Suprapubic skin (tissue), 4 donors: ENCODE measurements at places on chromosomes 11 and 22. TPM values are rescaled to one million over a fixed set of nuclear protein-coding genes. Genes with fewer than 3 reads are reported as not detected.

NXPE4 gene
- not detected for total RNA-seq

CRACR2B gene
- total RNA-seq = 27.5 TPM

KCNQ1 gene
- total RNA-seq = 2.2 TPM

ARHGAP8 gene
- 2.3 TPM for total RNA-seq

OR4D10 gene
- total RNA-seq = not detected

DNA sequence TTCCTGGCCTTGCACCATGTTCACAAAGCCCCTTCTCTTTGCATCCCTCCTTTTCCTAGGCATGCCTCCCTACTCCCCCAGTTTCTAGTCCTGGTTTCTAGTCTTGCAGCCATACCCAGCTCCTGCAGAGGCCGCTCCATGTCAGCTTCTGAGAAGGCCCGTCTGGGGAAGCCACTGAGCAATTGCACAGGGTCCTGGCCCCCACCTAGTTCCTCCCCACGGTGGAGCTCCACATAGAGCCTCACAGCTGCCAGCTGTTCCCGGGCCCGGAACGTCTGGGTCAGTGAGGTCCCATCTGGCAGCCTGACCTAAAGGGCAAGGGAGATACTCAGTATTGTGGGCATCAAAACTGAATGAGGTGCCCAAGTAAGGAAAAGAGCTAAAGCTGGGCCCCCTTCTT, 2.2 kb downstream of the UBXN1 start:
- no peak overlapping the region for H3K27ac ChIP-seq
- H3K4me3 ChIP-seq = no peak overlapping the region
- H3K4me1 ChIP-seq = peaks cover 56% of the 10 kb centered on the region
- DNase-seq = no peak

- no peak for DNase-seq
- H3K36me3 ChIP-seq = no peaks in the 10 kb centered on the region
- no peaks in the 10 kb centered on the region for H3K4me1 ChIP-seq
- no peaks in the 10 kb centered on the region for H3K27me3 ChIP-seq
- no peak overlapping the region for H3K27ac ChIP-seq
Measured at GRCh38 chr22:46876357-46876934, 114.0 kb downstream of the TBC1D22A start.

- no peak for DNase-seq
- no peaks in the 10 kb centered on the region for H3K4me1 ChIP-seq
- H3K36me3 ChIP-seq = no peaks in the 10 kb centered on the region
- H3K27me3 ChIP-seq = no peaks in the 10 kb centered on the region
- no peak overlapping the region for H3K27ac ChIP-seq
- H3K4me3 ChIP-seq = no peak overlapping the region
Measured at GRCh38 chr11:129090056-129090455, 102.1 kb downstream of the ARHGAP32 start.

GRCh38 chr11:66488957-66489356, 8.7 kb downstream of the DPP3 start:
- no peaks in the 10 kb centered on the region for H3K27me3 ChIP-seq
- peaks cover 80% of the 10 kb centered on the region for H3K36me3 ChIP-seq
- H3K27ac ChIP-seq = no peak overlapping the region
- DNase-seq = no peak
- H3K4me3 ChIP-seq = no peak overlapping the region

GRCh38 chr11:83676056-83676601, 390.0 kb upstream of the CCDC90B start:
- no peaks in the 10 kb centered on the region for H3K4me1 ChIP-seq
- no peaks in the 10 kb centered on the region for H3K27me3 ChIP-seq
- no peak for DNase-seq
- H3K27ac ChIP-seq = no peak overlapping the region
- no peaks in the 10 kb centered on the region for H3K36me3 ChIP-seq

DNA sequence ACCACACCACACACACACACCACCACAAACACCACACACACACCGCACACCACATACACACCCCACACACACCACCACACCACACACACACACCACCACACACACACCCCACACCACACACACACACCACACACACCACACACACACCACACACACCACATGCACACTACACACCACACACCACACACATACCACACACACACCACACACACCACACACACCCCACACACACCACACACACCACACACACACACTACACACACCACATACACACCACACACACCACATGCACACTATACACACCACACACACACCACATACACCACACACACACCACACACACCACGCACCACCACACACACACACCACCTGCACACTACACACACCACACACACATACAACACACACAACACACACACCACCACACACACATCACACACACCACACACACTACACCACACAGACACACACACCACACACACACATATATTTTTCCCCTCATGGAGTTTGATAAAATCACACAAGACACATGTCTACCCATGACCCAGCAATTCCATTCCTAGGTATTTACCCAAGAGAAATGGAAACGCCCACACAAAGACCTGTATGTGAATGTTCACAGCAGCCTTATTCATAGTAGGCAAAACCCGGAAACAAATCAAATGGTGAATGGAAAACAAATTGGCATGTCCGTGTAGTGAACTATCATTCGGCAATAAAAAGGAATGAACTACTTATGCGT, 14.3 kb downstream of the CD5 start:
- H3K4me1 ChIP-seq = peaks cover 14% of the 10 kb centered on the region
- H3K27me3 ChIP-seq = no peaks in the 10 kb centered on the region
- H3K27ac ChIP-seq = no peak overlapping the region
- H3K36me3 ChIP-seq = no peaks in the 10 kb centered on the region

- no peaks in the 10 kb centered on the region for H3K27me3 ChIP-seq
- H3K4me3 ChIP-seq = no peak overlapping the region
- H3K36me3 ChIP-seq = no peaks in the 10 kb centered on the region
- H3K27ac ChIP-seq = no peak overlapping the region
- DNase-seq = no peak
Measured at GRCh38 chr11:102495161-102496042, 35.1 kb downstream of the MMP7 start.

DNA sequence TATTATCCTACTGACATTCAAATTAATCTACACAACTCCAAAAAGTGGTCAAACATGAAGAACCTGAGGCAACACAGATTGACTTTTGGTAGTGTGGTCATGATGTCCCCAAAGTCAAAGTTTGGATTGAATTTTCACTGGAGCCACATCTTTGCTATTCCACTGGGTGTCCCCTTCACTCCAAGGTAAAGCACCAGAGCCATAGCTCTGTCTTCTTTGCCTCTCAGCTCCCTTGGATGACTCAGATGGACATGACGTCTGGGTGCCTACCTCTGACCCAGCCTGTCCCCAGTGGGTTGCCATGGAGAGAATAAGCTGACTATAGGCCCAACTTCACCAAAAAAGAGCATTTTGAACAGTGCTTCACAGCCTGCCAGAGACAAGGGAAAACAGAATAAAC, 57.4 kb upstream of the ARHGAP42 start:
- no peak for DNase-seq
- no peak overlapping the region for H3K27ac ChIP-seq
- H3K4me3 ChIP-seq = no peak overlapping the region
- no peaks in the 10 kb centered on the region for H3K36me3 ChIP-seq
- H3K4me1 ChIP-seq = peaks cover 9% of the 10 kb centered on the region

- H3K4me1 ChIP-seq = peaks cover 49% of the 10 kb centered on the region
- H3K27me3 ChIP-seq = no peaks in the 10 kb centered on the region
- H3K36me3 ChIP-seq = no peaks in the 10 kb centered on the region
Measured at GRCh38 chr22:17924735-17925364, 99.5 kb downstream of the MICAL3 start.

GRCh38 chr11:125084057-125084416, 20.9 kb downstream of the SLC37A2 start:
- DNase-seq = no peak
- peaks cover 17% of the 10 kb centered on the region for H3K4me1 ChIP-seq
- H3K4me3 ChIP-seq = no peak overlapping the region
- H3K36me3 ChIP-seq = no peaks in the 10 kb centered on the region
- peaks cover 3% of the 10 kb centered on the region for H3K27me3 ChIP-seq
